ENCODE measurements at places on chromosomes 3 and 15.

DNA sequence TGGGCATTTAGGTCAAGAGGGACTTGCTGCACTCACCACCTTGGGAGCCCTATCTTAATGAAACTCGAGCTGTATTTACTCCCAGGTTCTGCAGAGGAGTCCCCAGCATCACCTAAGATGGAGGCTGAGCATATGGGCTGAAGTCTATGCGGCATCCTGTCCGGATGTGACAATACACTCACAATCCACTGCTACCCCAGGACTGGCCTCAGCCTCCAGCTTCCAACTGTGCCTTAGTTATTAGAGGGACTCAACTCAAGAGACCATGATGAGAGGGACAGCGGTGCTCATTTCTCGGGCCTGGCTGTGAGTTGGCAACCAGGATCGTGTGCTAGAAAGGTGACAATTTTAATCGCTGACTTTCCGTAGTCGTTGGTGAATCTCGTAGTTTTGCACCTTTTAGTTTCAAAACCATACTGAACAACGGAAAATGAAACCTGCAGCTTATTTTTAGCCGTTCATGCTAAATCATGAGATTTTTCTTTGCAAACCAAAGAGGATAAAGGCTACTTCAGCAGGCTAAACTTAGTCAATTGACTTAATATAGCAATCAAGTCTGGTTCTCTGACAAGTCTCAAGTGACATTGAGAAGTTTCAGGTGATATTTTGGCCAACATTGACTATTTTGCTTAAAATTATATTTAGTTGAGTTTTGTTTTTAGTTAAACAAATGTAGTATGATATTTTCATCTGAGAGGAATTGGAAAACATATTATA is 11.1 kb downstream of the ZBTB38 start:
- DNase-seq = peak; percentile 95

DNA sequence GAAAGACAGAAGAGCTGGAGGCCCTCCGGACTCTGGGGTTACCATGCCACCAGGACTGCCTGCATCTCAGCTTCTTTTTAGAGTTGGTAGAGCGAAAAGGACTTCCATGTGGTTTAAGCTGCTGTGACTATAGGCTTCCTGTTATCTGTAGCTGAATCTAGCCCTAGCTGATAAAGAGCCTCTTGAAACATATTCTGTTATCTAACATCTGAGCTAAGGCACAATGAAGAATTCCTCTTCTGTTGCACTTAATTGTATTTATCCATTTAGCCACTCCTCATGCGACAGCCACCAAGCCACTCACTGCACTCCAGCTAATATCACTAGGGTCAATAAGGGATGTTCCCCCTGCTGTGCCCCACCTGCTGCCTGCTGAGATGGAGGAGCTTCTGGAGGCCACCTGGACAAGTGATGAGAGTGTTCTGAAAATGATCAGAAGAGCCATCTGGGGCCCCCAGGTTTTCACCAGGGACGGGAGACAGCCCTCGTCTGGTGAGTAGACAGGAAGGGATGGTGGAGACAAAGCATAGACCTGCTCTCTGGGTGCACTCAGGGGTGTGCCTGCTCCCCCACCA is 94.6 kb upstream of the PLXNA1 start:
- no peak for DNase-seq

DNA sequence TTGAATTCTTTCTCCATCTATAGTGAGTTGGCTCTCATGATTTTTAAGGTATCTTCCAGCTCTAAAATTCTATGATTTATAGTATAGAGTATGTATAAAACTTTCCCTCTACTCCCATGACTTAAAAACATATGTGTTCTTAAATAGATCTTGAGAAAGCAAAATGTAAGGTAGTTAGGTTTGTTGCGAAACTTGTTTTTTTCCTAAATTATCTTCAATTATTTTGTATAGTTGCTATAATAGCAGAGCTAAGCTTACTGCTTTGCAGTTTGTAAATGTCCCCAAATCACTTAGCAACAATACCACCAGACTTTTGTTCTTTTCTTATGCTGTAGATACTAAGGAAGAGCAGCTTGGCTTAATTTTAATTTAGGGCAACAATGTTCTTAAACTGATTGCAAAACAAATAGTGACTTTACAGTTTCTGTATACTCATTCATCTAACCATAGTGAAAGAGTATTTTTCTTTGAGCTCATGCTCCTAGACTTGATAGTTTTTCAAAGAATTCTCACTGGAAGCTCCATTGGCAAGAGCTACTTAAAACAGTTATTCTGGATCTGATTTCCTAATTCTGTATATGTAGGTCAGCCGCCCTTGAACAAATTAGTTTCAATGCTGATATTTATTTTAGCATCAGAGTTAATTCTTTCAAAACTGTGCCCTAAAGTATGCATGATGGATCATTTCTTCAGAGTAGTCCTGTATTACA is 61.2 kb downstream of the LYSMD4 start:
- DNase-seq = no peak

GRCh38 chr3:117562000-117562399 is 852.4 kb downstream of the TUSC7 start:
- no peak for DNase-seq

DNA sequence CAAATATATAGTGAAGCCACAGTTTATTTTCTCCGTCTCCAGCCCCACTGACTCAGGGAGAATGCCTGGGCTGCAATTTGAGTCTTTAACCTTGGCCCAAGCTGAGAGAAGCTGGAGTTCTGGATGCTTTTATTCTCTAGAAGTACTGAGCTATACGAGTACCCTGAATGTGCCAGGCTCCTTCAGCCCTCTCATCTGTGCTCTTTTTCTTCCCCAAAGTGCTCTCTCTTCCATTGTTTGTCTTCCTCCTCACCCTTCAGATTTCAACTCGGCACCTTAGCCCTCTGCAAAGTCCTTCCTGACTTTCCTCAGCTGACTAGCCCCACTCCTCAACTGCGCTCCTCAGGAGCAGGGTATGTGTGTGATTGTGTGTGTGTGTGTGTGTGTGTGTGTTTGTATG is 75.6 kb upstream of the AGBL1 start:
- DNase-seq = no peak

- no peak for DNase-seq
Observed at GRCh38 chr15:29107291-29107890, 162.2 kb downstream of the NSMCE3 start.

- no peak for DNase-seq
Observed at GRCh38 chr3:124886168-124887056, 753 bp downstream of the ITGB5 start.

- no peak for DNase-seq
Observed at GRCh38 chr15:92226020-92226612, 167.6 kb upstream of the ST8SIA2 start.

GRCh38 chr3:126488185-126488584 is 12.5 kb upstream of the ZXDC start:
- no peak for DNase-seq

DNA sequence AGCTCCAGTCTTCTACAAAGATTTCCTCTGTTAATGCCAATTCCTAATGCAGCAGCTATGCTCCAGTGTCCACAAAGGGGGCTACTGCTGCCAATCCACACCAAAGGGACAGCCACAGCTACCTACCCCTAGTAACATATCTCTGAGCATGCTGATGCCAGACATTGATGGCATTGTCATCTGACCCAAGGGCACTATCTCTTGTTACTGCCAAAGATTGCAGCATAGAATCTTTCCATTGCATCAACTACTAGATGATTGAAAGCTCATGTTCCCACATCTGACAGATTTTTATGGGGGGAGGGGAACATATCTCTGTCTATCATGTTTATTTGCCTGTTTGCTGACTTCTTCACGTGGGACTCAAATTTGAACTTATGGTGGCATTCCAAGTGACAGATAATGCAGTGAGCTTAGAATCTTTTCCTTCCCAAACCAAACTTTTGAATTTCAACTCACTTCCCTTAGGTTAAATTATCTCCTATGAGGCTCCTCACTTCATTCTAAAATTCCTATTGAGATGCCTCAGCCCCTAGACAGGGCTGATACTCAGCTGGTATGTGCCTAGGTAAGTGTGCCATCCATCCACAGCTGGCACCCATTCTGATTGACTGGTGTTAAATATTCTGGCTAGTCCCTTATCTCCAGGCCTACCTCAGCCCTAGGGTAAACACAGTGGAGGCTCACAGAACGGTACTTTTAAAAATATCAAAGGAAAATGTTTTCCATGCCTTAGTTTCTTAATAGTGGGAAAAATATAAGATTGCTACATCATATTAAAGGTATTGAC is 100.3 kb downstream of the STRIT1 start:
- DNase-seq = no peak

- no peak for DNase-seq
Observed at GRCh38 chr3:183287301-183287971, 34.4 kb downstream of the B3GNT5 start.

GRCh38 chr15:40114218-40114617 is 5.5 kb upstream of the BMF start:
- DNase-seq = no peak

- no peak for DNase-seq
Observed at GRCh38 chr15:88454867-88455810, 12.0 kb downstream of the MRPL46 start.

DNA sequence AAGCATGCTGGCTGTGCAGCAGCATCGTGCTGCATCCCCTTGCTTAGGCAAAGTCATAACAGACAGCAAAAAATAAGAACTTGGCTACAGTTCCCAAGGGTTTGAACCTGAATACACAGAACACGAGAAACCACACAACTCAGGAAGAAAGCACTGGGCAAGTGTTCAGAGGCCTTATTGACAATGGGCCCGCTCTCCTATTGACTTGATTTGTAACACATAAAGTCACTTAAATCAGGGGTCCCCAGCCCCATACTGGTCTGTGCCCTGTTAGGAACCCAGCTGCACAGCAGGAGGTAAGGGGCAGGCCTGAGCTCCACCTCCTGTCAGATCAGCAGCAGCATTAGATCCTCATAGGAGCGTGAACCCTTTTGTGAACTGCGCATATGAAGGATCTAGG is 145.1 kb downstream of the LSAMP start:
- DNase-seq = no peak

DNA sequence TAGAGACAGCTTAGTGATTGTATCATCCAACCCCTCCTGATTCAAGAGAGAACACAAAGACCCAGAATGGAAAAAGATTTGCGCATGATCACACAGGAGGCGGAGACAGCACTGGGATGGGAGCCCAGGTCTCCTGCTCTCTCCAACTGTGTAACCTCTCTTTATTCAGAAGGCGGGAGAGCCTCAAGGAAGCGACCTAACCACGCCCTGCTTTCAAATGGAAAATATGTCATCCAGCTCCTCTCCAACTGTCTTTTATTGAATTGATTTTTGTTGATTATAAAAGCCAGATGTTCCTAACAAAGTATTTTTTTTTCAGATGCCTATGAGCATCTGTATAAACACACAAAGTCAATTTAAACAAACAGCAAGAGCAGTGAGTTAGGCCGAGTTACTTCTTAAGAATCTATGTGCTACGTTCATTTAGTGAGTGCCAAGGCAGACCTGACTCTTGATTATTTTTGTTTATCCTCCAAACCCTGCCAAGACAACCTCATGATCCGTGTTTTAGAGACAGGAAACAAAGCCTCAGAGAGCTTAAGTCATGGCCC is 74.5 kb downstream of the BFSP2 start:
- DNase-seq = no peak

- DNase-seq = no peak
Observed at GRCh38 chr15:74825866-74826265, 561 bp upstream of the CPLX3 start.

DNA sequence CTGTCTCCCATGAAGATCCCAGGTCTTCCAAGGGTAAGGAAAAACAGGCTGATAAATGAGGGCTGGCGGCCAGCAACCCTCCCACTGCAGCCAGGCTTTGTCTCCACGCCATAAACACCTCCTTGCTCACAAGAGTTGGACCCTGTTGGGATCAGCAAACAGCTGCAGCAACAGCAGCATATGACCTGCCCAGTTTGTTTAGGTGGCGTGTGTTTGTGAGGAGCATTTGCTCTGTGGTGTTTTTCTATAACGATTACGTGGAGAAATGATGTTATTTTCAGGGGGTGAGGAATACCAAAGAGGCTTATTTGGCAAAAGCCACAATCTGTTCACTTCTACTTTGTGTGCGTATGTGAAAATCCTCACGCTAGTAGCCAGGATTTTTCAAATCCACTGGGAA is 58.5 kb downstream of the RFTN1 start:
- no peak for DNase-seq

- no peak for DNase-seq
Observed at GRCh38 chr3:49883998-49884397, 14.3 kb upstream of the CAMKV start.

- no peak for DNase-seq
Observed at GRCh38 chr3:124044956-124045355, 53.0 kb upstream of the ROPN1 start.

DNA sequence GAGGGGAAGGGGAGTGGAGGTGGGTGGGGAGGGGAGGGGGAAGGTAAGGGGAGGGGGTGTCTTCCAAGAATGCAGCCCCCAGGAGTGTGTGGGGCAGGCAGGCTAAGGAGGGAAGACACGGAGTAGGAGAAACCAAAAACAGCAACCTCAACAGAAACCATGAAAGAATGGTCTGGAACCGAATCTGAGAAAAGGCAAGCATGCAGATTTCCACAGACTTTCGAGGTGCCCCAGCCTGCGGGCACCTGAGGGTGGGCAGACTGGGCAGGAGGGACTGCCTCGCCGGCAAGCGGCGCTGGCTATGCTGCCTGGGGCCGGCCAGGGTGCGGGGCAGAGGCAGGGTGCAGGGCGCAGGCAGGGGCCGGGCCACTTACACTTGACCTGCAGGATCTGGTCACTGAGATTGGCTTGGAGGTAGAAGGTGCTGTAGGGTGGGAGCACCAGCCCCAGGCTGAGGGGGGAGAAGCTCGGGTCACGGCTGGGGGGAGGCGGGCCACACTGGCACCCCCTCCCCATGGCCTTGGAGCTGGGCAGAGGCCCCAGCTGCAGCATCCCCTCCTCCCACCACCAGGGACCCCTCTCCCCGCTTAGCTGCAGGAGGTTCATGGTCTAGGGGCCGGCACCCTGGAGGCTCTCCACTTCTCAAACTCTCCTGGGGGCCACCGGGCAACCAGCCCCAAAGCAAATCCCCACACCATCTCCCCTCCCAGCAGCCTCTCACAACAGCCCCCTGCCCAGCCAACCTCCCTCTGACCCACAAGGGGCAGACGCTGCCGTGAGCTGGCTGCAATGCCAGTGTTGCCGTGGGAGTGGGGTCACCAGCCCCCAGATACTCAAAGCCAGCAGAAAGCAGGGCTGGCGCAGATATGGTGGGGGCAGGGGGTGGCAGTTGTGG is 15.3 kb upstream of the TMEM115 start:
- DNase-seq = no peak

GRCh38 chr15:59268168-59268851 is 61.7 kb downstream of the LDHAL6B start:
- DNase-seq = no peak

GRCh38 chr15:35519052-35519451 is 26.9 kb downstream of the DPH6 start:
- no peak for DNase-seq

DNA sequence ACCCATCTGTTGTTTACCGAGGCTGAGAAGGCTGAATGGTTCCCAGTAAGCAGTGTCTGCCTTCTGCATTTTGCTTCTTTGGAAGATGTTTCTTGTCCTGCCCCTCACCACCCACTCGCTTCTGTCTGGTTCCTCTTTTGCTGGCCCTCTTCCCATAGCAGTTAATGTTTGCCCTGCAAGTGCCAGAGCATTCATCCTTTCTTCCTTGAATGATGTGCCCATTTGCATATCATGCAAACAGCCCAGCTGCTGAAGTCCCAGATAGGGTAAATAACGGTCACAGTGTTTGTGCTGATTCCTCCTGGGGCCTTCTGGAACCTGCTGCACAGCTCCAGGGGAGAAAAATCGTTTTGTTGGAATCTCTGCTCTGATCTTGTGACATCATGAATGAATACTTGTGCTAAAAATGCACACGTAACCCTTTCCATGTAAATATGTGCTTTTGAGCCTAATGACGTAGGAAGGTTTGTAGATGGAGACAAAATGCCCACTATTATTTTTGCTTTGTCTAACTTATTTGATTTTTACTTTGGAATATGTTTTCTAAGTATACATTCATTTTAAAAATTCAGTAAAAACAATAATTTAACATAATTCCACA is 381.0 kb downstream of the SOX2 start:
- DNase-seq = no peak
